ENCODE measurements at places on chromosomes 6 and 20. TPM values are rescaled to one million over a fixed set of nuclear protein-coding genes. Genes with fewer than 3 reads are reported as not detected.

DNA sequence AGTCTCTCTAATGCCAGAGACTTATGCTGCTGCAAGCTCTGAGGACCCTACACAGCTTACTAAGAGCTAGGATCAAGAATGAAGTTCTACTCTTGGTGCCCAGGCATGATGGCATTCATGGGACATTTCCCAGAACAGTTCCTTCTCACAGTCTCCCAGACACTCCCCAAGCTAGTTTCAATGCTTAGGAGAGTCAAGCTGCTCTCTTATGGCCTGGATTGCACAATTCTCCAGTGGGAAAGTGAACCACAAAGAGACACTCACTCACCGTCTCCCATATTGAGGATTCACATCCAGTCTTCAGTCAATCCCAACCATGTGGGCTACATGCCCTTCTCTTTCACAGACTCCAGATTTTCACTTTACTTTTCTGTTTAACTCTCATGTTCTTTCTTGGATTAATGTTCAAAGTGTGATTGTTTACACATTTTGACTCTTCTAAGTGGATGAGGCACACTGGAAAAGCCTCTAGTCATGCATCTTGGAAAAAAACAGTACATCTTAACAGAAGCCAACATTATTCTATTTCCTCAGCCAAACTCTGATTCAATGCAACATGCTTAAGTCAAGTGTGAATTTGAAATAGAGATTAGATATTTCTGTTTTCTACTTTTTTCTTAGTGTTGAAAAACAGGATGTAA lies 447.8 kb upstream of the BTBD3 start:
- DNase-seq: no peak

- no peak for DNase-seq
Observed at GRCh38 chr6:109373762-109374161, 8.5 kb downstream of the CD164 start.

ANKRD66 gene
- total RNA-seq: not detected

GRCh38 chr20:50708845-50709635 lies 17.7 kb upstream of the RIPOR3 start:
- DNase-seq: no peak

NECAB3 gene
- 20.5 TPM for total RNA-seq

DNA sequence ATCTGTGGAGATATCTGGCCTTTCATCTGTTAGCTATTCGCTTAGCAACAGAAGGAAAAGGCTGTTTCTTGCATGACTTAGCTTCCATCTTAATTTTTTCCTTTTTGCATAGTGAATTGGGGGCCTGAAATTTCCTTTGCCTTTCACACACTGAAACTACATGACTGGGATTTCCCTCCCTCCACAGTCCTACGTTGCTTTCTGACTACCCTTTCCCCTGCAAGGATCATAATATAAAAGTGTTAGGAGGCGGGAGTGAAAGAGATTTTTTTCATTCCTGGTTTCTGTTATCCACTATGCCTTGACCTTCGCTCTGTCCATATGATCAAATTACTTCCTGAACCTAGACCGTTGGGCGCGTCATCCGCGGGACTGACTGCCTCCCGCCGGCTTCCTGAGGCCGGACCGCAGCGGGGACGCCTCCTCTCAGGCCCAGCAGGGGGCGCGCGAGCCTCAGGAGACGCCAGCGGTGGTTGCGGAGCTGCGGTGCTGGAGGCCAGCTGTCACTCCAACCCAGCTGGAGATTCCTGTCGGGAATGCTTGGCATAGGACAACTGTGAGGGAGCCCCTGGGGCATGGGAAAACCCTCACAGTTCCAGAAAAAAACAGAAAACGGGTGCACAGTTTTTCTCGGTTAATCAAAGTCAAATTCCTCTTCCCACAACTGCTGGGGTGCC lies 55.6 kb downstream of the MEP1A start:
- peak; percentile 70 for DNase-seq

SAPCD1 gene
- 0.50 TPM for total RNA-seq

- no peak for DNase-seq
Observed at GRCh38 chr6:166563200-166563599, 23.3 kb downstream of the RAMACL start.

DNA sequence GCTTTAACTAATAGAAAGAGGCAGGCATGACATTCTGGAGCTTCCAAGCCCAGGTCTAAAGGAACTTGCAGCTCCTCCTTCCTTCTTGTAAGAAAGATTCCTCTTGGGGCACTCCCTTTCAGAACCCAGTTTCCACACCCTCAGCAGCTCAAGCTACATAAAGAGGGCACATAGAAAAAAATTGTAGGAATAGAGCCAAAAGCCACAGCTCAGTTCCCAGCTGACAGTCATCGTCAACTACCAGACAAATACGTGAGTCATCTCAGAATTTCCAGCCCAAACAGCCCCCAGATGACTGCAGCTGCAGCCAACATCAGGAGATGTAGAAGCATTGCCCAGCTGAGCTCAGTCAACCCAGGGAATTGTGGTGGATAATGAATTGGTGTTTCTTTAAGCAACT lies 349.8 kb upstream of the ARID1B start:
- DNase-seq: peak; percentile 95

WFDC2 gene
- not detected for total RNA-seq

DNA sequence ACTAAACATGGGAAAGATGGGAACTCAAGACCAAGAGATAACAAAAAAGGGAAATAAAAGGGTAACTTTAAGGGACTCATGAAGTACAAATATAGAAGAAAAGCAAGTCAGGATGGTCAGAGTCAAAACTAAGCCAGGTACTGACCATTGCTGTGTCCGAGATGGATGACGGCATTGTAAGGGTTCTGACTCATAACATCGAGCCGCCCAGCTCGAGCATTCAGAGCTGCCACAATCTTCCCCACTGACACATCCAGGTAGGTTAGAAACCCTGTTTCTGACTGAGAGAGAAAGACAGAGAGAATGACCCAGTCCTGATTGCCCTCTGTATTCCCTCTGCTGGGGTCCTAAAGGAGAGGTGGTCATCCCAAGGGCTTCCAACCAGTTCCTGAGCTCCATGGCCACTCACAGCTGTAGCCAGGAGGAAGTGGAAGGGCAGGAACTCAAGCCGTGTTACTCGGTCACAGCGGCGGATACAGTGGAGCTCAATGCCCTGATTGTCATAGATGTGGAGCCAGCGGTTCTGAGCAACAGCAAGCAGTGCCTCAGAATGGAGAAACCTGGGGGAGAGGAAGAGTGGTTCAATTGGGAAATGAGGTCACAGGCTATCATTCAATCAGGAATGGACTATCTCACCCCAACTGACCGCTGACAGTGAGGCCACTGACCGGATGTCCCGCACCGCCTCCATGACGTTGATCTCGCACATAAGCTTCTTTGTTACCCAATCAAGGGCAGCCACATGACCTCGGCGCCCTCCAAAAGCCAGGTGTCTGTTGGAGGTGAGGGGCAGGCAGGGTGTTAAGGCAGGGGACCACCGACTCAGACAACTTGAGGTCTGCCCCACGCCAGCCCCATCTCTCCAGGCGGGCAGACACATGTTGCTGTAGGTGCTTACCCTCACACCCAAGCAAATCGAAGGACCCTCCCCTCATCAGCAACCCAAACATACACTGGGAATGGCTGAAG lies 1.8 kb downstream of the WDR46 start:
- DNase-seq: no peak

DNA sequence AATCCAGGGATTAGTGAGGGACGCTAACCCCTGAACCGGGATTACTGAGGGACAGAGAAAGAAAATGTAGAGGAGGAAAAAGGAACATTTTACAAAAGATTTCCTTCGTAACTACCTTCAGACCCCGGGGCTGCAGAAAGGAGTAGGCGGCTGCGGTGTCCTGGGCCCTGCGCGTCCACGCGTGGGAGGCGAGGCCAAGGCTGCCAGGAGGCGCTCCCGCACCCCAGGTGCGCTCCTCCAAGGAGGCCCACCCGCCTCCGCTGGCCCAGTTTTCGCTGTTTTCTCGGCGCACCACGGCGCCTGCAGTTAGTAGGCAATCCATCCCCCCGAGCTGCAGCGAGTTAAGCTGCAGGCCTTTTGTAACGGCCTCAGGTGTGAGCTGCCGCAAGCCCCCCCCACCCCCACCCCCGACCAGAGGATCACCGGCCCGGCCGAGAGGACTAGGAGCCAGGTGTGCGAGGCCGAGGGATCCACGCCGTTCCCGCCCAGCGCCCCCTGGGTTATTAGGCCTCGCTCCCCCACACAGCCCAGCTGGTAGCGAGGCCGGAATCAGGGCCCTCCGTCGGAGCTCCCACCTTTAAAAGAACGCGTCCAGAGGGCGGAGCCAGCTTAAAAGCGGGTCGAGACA lies 380.3 kb upstream of the ARID1B start:
- DNase-seq: no peak

DNA sequence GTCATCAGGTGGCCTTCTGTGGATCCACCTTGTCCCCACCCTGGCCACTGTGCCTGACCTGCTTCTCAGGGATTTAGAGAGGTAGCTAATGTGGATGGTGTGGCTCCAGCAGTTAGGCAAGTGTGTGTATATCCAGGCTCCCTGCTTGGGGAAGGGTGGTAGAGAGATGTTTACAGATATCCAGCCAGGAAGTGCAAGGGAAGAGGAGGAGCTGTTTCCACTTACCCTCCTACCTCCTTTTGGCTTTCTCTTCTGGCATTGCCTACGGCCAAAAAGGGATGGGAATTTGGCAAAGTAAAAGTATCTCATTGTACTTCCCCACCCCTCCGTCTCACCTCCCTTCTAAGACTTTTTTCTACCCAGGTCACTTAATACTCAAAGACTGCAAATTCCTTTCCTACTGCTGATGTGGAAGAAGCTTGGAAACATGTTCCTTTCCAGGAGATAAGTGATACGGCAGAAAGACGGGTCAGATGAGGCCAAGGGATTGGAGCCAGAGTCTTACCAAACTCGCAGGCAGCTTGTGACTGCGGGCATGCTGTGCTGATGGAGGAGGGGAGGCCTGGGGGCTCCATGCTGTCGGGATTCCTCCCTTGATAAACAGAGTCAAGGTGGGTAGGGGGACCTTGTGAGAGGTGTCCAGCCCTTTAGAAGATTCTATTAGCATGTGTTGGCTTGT lies 253.4 kb downstream of the PRL start:
- DNase-seq: no peak

- no peak for DNase-seq
Observed at GRCh38 chr20:39873286-39873685, 815.8 kb downstream of the MAFB start.
